Stimulated activated CD8-positive, alpha-beta memory T cell treated with anti-CD3 and anti-CD28 coated beads, Interleukin-15, amount 100 ng/mL, for 4 hours (primary cell): ENCODE measurements at places on chromosomes 11 and 22.

DNA sequence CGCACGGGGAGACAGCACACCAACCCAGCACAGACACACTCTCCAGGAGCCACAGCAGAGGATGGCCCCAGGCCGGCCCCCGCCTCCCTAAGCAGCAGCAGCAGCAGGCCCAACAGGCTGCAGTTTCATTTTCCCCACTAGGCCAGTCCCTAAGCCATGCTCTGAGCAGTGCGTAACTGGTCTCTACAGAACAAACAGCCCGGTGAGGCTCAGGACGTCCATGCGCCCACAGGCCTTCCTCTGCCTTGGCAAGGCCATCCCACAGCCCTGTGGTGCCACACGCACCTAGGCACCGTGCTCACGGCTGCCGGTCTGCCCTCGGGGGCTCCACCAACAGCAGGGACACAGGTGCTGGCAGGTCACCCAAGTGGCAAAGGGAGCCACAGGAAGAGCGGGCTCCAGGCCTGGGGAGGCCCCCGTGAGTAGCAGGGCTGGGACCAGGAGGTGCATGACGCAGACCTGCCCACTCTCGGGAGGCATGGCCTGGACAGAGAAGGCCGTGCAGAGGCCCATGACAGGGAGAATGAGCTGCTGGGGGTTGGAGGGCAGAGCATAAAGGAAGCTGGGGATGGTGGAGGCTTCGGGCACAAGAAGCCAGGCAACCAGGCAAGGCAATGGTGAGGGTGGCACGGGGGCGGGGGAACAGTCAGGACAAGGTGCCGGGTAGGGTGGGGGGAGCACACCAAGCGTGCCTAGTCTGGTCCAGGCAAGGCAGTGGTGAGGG is 1.4 kb upstream of the MOB2 start:
- no peak for DNase-seq

- no peak for DNase-seq
These were observed 381.8 kb downstream of the TBC1D22A start for GRCh38 chr22:47144076-47144765.

DNA sequence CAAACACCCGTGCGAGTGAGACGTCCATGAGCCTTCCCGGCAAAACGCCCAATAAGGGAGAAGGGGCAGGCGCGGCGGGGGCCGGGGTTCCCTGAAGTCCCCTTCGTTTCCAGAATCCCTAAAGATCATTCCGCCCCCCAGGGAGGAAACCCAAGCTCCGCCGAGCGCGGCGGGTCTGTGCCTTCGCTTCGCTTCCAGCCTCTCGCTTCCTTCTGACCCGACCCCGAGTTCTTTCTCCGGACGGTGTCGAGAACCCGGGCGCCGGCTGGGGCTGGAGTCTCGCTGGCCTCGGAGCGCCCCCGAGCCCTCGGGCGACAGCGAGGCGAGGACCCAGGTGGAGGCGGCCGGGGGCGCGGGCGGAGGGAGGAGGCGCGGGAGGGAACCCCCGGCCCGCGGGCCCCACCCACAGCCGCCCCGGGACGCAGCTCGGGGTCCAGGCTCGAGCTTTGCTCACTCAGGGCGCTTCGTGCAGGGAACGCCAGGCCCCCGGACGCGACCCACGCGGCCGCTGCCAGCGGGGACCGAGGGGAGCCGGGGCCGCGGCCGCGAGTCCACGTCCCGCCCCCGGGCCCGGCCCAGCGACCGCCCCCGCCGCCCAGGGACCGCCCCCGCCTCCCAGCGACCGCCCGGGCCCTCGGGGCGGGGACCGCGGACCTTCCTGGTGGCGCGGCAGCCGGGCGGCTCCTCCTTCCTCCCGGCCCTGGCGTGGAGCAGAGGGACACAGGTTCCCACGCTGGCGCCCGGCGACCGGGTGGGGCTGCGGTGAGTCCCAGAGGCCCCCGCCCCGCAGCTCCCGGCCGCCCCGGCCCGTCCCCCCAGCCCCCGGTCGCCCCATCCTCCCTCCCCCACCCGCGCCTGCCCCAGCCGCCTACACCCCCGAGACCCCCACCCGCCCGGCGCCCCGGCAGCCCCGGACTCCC is at the start of gene PGGHG:
TSS of gene PGGHG (plus strand) at position 649 of the 920 bp plus-strand sequence. CDS start 691 bp downstream, outside the sequence.
- no peak for DNase-seq

- DNase-seq: no peak
These were observed 74.5 kb upstream of the ARFGAP3 start for GRCh38 chr22:42931421-42932196.

DNA sequence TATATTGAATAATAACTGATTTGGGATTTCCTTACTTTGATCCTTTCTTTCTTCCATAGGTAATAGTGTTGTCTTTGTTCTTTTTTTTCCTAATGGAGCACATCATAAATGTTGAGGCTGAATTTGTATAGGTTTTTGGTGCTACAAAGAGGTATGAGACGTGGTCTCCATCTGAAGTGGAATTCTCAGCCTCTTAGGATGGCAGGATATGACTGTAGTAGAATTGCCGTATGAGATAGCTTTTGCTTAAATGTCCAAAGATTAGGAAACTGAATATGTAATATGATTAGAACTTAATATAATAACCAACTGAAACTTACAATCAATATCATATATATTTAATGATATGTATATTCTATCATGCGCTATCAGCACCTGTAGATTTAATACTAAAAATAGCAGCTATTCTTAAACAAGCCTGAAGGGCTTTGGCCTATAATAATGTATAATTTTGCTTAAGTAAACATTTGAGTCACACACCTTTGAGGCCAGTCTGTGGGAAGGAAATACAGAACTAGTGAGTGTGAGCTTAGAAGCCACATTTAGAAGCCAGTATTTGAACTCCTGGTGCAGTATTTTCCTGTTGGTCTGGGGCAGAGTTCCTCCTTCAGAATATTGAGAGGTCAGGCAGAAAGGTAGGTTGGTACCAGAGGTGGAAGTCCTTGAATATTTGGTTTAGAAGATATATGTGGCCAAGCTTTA is 62.6 kb downstream of the SWAP70 start:
- DNase-seq: no peak

DNA sequence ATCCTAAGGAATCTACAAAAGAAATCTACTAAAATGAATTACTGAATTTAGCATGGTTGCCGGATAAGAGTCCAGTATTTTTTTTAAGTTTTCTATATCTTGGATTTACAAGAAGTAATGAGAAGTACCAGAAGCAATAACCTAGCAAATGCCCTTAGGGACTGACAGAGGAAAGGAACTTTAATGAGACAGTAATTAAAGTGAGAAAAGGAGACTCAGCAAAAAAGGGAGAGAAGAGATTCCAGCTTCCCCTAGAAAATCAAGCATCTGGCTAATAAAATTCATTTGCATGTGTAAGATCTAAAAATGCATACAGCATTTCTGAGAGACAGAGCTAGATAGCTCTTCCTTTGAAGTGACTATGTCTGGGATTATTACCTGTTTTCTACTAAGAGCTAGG is 39.1 kb downstream of the IZUMO1R start:
- no peak for DNase-seq

DNA sequence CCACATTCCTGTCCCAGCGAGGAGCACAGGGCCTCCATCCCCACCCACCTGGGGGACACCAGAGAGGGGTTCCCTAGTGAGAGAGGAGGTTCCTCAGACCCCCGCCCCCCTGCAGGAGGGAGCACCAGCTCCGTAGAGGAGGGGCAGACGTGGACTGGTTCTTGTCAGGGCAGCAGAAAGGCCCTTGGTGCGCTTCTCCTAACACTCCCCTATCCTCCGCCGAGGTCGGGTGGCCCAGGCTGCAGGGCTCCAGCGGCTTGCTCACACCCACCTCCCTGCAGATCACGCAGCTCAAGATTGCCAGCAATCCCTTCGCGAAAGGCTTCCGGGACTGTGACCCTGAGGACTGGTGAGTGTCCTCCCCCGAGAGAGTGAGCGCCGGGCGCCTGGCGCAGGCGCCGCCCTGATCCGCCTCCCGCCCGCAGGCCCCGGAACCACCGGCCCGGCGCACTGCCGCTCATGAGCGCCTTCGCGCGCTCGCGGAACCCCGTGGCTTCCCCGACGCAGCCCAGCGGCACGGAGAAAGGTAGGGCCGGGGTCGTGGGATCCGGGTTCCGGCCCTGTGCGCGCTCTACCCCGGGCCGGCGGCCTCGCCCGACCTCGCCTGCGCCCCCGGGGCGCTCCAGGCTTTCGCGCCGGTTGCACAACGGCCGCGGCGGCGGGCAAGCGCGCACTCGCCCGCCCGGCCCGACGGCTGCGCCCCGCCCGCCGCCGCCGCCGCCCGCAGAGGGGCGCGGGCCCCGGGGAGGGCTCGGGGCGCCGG is 5.1 kb downstream of the TBX1 start:
- DNase-seq: no peak

- no peak for DNase-seq
These were observed 14.0 kb upstream of the LRRC32 start for GRCh38 chr11:76684516-76684915.

DNA sequence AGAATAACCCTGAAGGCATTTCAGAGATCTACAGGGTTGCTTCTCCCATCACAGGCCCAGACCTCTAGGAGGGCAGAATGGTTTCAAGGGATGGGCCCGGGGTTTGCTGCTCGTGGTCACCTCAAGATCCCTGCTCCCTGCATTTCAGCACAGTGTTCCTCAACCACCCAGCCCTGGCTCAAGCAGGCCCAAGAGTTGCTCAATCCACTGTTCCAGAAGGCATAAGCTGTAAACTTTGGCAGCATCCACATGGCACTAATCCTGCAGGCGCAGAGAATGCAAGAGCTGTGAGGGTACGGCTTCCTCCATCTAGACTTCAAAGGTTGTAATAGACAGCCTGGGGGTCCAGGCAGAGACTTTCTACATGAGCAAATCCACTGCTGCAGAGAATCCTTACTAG is 225.0 kb upstream of the UBASH3B start:
- DNase-seq: no peak

GRCh38 chr11:18495703-18496102 is 31.0 kb downstream of the TSG101 start:
- DNase-seq: no peak

GRCh38 chr11:70495351-70496310 is 97.3 kb downstream of the CTTN start:
- no peak for DNase-seq

- DNase-seq: no peak
These were observed 191.4 kb upstream of the SORL1-AS1 start for GRCh38 chr11:121644187-121644512.

DNA sequence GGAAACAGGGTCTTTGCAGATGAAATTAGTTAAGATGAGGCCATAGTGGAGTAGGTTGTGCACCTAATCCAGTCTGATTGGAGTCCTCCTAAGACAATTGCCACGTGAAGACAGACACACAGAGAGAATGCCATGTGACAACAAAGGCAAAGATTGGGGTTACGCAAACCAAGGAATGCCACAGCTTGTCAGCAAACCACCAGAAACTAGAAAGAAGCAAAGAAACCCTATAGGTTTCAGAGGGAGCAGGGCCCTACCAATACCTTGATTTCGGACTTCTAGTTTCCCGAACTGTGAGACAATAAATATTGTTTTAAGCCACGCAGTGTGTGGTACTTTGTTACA is 8.2 kb upstream of the LAYN start:
- no peak for DNase-seq

- DNase-seq: no peak
These were observed 18.1 kb downstream of the EXT2 start for GRCh38 chr11:44113572-44113971.

DNA sequence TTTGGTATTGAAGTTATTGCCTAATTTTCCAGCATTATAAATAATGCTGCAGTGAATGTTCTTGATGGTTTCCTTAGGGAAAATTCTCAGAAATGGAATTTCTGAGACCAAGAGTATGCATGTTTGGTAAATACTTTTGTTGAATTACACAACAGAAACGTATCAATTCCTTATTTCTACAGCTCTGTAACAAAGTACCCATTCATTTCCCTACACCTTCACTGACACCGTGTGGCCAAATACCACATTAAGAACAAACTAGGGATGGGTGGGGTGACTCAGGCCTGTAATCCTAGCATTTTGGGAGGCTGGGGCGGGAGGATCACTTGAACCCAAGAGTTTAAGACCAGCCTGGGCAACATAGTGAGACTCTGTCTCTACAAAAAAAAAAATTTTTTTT is 21.8 kb downstream of the MCAM start:
- DNase-seq: no peak

- DNase-seq: no peak
These were observed at the start of gene GAL3ST1 for GRCh38 chr22:30574095-30574981. Gene GAL3ST1, minus strand, starts transcription at chr22:30574665. Its CDS starts 17,273 bp downstream, at chr22:30557392.

GRCh38 chr11:134380785-134381184 is 31.3 kb downstream of the B3GAT1 start:
- DNase-seq: no peak

DNA sequence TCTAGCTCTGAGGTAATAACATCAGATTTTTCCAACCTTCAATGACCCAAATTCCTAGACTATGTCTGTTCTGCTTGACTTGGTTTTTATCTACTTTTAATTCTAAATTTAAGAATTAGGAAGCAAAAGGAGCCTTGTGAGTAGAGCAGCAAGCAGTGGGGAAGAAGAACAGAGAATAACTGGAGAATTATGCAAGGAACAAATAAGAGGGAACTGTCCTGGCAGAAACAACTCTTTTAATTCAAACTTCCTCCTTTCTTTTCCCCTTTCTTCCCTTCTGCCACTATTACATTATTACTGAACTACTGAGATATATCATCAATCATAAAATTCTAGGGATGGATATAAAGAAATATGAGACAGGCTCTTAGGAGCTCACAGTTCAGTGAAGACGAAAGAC is 276.1 kb downstream of the SBF2 start:
- DNase-seq: no peak

DNA sequence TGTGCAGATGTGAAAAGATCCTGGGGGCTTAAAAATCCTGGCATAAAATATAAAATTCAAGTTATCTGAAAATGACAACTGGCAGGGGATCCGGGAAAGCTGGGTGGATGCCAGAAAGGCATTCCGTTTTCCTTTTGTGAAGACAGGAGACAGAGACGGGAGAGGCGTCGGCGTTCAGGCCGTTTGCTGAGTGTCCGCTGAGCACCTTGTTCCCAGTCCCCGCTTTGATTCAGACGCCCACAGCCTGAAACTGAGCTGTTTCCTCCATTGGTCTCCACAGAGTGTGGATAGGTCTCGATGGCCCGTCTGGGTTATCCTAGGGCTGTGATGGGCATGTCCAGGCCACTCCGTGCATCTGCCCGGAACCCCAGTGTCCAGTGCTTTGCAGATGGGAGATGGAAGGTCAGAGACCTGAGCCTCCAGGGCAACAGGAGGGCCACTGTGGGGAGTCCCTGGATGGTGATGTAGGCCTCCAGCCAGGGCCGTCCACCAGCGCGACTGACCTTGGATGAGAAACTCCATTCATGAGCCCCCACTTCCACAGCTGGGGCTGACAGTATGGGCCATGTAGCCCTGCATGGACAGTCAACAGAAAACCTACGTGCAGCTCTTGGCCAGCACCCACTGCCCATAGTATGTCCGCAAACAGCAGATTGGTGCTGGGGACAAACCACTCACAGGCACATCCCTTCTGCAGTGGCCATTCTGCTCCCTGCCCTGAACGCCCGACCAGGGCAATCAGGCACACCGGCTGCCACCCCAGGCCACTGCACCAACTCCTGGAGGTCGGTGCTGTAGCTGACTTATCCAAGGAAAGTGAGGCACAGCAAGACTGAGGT is 11.6 kb downstream of the MRGPRF start:
- DNase-seq: no peak
